ENCODE measurements at places on chromosomes 3 and 15.

GRCh38 chr3:182886497-182886896 lies 93.2 kb downstream of the ATP11B start:
- DNase-seq, result no peak

DNA sequence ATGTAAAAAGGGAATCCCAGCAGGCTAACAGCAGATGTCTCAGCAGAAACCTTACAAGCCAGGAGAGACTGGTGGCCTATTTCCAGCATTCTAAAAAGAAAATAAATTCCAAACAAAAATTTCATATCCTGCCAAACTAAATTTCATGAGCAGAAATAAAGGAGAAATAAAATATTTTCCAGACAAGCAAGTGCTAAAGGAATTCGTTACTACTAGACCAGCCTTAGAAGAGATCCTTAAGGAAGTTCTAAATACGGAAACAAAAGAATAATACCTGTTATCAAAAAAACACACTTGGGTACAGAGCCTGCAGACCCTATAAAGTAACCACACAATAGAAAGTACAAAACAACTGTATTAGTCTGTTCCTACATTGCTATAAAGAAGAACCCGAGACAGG lies 41.4 kb downstream of the HDGFL3 start:
- DNase-seq, result no peak

GRCh38 chr3:13536432-13536831 lies 12.5 kb upstream of the FBLN2 start:
- DNase-seq, result no peak

GRCh38 chr15:48285329-48286214 lies 45.7 kb upstream of the DUT start:
- peak; percentile 55 for DNase-seq

DNA sequence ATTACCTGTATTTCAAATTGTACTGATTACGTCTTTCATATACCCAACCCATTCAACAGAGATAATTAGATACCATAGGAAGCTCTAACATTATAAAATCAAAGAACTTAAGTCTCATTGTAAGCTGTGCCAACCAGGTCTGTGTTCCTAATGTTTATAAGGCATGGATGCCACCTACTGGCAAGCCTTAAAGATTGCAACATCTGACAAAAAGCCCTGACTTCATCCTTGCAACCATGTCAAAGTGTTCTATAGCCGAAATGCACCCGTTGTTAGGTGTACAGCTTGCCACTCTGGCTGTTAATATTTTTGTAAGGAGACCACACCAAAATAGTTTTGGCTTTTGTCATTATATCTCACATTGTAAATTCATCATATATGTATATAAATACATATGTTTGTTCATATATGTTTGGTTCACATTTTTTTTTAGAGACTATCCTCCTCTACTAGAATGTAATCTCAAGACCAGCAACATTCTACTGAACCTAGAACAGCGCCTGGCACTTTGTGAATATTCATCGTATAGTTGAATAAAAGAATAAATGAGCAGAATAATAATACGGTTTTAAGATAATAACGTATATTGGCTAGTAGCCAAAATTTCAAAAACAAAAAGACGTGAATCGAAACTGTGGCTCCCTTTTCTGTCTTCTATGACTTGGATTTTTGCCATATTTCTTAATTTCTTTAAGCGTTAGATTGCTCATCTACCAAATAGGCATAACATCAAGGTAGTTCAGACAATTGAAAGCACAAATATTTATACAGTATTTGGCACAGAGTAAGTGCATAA lies 258.1 kb downstream of the TBL1XR1 start:
- DNase-seq, result peak; percentile 57

DNA sequence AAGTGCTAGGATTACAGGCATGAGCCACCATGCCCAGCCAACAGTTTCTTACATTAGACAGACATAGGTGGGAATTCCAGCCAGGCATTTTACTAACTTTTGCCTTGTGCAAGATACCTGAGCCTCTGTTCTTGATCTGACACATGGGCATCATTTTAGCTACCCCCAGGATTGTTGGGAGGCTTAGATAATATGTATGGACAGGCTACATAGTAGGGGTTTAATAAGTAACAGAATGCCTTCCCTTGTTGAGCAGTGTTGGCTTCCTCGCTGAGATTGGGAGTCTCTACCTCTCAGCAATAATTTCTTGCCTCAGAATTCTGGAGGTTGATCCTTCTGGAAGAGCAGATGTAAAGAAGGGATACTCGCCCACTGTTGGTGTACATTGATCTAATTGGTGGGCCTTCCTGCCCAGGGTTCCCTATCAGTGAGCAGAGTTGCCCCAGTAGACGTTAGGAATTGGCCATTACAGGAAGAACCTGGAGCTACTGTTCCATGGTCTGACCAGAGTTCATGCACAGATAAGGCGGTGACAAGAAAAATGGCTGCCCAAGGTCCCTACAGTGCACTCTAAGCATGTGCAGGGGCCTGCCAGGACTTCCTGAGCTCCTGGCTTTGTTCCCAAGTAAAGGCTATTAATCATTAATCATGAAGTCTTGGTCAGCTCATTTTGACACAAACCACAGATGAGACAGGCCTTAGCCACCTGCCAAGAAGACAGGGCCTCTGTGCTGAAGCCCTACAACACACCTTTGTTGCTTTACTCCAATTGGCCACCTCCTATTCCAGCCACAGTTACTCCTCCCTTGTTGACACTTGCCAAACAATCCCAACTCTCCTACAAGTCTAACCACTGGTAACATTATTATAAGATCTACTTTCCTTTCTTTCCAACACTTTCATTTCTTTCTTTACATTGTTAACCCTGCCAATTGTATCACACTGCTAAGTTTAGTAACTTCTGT lies 5.0 kb upstream of the IL17RE start:
- no peak for DNase-seq

- no peak for DNase-seq
These were observed 76.5 kb downstream of the CD200R1L start for GRCh38 chr3:112770032-112770626.

- no peak for DNase-seq
These were observed 172.7 kb upstream of the PRICKLE2 start for GRCh38 chr3:64398006-64398405.

- DNase-seq, result no peak
These were observed 29.5 kb upstream of the MAGI1 start for GRCh38 chr3:66068255-66068654.

GRCh38 chr15:89095073-89095472 lies 6.8 kb downstream of the ABHD2 start:
- no peak for DNase-seq

DNA sequence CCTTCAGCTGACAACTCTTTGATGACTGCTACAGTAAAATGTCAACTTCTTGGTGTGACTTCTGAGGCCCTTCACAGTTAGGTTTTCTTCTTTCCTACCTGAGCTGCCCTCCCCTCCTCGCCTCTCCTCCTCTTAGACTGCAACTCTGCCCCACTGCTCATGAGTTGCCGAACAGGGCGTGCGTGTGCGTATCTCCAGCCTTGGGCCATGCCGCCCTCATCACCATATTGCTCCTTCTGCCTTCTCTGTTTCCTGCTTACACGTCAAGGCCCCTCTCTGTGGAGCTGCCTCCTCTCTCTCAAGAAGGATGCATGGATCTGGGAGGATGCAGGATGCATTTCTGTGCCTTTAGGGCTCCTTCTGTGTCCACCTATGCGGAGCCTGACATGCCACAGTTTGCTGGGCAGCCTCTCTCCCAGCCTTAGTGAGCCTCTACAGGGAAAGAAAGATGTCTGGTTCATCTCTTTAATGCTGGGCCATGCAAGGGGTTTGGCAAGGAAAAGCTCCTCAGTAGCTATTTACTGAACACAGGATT lies 205.9 kb downstream of the RPLP1 start:
- no peak for DNase-seq

DNA sequence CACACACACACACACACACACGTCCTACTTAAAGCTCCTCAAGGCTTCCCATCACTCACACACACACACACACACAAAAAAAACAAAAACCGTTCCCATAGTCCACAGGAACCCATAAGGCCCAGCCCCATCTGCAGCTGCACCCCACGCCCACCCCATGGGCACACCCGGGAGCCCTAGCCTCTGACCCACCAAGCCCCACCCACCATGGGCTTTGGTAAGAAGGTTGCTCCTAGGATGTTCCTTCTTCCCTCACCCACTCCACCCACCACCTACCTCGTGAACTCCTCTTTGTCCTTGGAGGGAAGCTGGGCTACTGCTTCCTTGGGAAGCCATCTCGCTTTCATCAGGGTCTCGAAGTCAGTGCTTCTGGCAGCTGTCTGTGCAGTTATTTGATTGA lies 115.1 kb downstream of the TPRA1 start:
- DNase-seq, result no peak

GRCh38 chr15:81302701-81303109 lies 21.2 kb downstream of the STARD5 start:
- DNase-seq, result no peak

- DNase-seq, result no peak
These were observed at the start of gene CAMP for GRCh38 chr3:48222616-48223513. CAMP (plus strand) TSS chr3:48223495; CDS start chr3:48223512, 17 bp downstream.

DNA sequence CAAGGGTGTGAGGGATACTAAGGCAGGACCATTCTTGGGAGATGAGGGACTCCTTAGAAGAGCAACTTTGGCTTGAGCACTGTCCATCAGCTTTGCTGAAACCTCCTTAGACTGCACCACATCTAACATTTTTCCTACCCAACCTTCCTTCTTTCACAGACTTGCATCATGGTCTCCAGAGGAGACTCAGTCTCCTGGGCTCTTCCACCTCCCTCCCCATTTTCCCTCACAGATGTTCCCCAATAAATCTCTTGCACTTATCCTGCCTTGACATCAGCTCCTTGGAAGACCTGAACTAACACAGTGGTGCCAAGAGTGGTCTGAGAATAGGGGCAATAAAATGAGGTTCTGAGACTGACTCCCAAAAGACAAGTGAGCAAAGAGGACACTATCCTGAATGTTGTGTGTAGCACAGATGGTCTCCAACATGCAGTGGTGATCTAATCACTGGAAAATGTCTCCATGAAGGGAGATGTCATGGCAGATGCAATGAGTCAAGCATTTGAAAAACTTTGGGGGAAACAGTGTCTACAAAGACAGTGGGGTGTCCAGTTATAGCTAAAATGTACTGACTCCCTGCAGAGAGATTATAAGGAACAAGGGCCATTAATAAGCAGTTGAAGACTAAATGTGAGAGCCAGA lies 26.0 kb upstream of the BOC start:
- DNase-seq, result no peak

- no peak for DNase-seq
These were observed 25.9 kb upstream of the CXCR6 start for GRCh38 chr3:45917146-45917898.

DNA sequence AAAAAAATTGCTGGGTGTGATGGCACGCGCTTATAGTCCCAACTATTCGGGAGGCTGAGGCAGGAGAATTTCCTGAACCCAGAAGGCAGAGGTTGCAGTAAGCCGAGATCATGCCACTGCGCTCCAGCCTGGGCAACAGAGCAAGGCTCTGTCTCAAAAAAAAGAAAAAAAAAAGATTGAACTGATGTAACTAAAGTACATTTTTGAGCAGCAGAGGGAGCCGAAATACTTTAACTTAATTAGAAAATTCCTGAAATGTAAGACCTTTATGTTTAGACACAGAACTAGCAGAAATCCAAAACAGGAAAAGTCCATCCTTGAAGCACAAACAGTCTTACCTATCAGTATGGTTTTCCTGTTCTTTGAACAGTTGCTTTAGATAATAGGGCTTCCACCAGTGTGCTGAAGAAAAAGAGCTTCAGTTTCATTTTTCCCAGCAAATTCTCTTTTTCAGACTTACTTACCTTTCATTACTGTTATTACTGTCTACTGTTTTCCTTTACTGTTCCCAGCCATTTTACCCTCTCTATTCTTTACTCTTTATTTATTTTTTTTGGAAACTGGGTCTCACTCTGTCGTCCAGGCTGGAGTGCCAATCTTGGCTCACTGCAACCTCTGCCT lies 33.4 kb upstream of the ZNF609 start:
- peak; percentile 6 for DNase-seq

- DNase-seq, result no peak
These were observed 71.1 kb downstream of the CCNL1 start for GRCh38 chr3:157088601-157089454.

DNA sequence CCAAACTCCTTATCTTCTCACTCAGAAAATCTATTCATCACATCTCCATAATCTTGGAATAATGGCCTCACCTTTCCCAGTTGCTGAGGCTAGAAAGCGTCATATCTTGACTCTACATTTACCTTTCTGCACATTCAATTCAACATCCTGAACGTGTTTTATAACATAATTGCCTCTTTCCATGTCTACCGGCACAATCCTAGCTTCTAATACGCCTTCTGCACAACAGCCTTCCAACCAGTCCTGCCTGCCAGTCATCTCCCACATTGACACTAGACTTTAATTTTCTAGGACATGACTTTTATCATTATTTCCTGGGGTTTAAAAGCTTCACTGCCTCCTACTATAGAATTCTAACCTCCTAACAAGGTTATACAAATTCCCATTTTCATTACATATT lies 906.6 kb downstream of the ROBO1 start:
- no peak for DNase-seq

GRCh38 chr3:44280631-44281030 lies 38.9 kb downstream of the TOPAZ1 start:
- DNase-seq, result no peak

- no peak for DNase-seq
These were observed 2.5 kb downstream of the TWF2 start for GRCh38 chr3:52236424-52236886.

DNA sequence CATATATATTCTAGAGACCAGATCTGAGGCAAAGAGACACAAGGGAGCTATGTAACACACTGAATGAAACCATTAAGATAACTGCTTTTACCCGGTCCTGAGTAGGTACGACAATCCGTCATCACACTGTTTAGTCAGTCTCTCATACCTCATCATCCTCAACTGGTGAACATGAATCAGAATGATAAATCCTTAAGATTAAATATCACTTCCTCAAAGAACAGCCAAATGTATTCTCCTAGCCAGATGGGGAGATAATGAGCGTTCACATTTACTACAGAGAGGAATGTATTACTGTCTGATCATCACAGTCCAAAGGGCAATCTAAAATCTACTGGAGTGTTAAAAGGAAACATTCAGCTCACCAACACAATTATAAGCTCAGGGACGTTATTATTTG lies 319.4 kb upstream of the STAC start:
- no peak for DNase-seq

DNA sequence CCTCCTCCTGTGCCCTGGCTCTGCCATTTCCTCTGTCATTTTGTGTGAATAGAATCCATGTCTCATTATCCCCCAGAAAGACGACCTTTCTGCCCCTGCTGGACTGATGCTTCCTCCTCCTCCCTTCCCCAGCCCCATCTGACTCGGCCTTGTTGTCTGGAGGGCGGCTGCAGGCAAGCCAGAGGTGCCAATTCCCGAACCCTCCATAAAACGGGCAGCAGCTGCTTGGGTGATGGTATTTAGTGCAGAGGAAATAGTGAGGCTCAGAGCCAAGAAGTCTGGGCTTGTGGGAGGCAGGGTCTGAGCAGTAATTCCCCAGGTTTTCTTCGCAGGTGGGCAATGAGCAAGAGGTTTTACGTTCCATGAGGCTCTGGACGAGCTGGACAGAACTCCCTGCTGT lies 71.2 kb downstream of the ITGA11 start:
- DNase-seq, result no peak

- DNase-seq, result peak; percentile 6
These were observed 51.7 kb upstream of the SLC4A7 start for GRCh38 chr3:27535809-27536392.

GRCh38 chr3:184758056-184758455 lies 46.2 kb upstream of the MAGEF1 start:
- no peak for DNase-seq
